ENCODE measurements at places on chromosomes 12 and 14.

- no peak for DNase-seq
Measured at GRCh38 chr14:63875311-63875710, 22.5 kb downstream of the SYNE2 start.

GRCh38 chr12:122984612-122985337, 4.3 kb downstream of the ARL6IP4 start:
- DNase-seq = no peak

- DNase-seq = no peak
Measured at GRCh38 chr12:1107669-1108068, 116.6 kb downstream of the ERC1 start.

GRCh38 chr14:103699901-103700752, 15.1 kb downstream of the XRCC3 start:
- DNase-seq = no peak

DNA sequence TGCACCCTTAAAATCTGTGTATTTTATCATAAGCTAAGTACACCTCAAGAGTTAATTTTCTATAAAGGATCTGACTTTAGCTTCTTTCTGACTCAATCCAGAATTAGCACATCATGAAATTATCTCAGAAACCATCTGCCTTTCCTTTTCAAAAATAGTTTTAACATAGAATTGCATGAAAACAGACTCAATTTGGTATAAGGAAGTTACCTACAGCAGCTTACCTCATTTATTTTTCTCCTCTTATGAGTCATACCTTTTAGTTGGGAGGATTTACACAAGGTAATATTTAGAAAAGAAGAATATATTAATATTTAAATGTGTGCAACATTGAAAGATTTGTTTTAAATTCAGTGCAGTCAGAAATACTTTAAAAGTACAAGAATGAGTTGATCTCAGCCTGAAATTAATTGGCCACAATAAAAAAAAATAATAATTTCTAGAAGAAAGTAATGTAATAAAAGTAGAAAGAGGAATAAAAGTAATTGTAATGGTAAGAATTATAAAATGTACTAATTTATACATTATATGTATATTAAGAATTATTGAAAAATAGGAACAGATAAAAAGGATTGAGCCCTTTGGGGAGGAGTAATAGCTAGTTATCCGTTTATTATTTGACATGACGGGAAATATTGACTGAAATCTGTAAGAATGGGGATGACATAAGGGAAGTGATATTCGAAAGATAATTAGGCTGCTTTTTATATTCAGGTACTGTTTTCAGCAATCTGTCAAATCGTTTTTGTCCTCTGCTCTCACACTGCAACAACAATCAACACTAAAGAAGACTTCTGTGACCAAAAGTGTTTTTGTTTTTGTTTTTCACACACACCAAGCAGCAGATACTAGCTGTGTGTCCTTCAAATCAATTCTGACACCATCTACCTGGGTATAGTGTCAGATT, 20.5 kb downstream of the ADAM21 start:
- no peak for DNase-seq

DNA sequence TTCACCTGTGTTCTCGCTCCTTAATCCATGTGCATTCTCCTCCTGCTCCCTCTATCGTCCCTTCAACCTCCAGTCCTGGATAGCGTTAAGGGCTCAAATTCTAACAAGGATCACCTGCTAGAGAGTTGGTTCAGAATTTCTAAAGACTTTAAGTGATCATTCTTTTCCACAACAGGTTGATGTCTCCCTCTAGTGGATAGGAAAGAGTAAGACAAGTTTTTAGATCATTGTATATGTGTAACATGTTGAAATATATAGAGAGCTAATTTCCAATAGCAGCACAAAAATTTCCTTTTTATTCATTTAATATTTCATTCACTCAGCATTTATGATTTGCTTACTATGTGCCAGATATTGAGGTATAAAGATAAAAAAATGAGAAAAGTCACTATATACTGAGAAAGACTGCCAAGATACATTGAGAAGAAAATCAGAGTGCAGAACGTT, 9.3 kb upstream of the ESR2 start:
- peak; percentile 36 for DNase-seq

DNA sequence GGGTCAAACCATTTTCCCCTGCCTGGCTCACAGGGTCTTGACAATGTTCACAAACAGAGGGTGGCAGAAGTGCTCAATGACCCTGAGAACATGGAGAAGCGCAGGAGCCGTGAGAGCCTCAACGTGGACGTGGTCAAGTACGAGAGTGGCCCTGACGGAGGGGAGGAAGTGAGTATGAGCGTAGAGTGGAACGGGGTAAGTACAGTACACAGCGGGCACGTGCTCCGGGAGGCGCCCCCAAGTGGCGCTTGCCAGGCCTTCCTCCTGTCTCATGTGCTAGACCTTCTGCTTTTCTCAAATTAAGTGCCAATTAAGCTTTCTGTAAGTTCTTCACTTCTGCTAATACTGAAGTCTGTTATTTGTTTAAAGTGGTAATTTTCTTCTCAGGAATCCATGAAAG, 35.9 kb downstream of the XRCC3 start:
- DNase-seq = peak; percentile 70

GRCh38 chr14:98955036-98955740, 316.8 kb downstream of the BCL11B start:
- no peak for DNase-seq

DNA sequence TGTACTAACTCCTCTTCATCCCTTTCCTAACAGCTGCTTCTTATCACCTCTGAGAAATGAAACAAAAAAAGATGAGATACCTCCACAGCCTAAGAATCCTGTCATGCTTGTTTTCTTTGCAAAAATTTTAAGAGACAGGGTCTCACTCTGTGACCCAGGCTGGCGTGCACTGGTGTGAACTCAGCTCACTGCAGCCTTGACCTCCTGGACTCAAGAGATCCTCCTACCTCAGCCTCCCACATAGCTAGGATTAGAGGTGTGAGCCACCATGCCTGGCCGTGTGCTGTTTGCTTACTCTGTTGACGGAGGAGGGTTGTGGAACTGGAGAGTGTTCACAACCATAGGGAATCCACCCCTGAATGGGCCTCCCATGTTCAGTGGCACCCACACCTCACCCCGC, 16.2 kb downstream of the CSRNP2 start:
- DNase-seq = no peak

- peak; percentile 20 for DNase-seq
Measured at GRCh38 chr12:28872654-28873268, 276.3 kb upstream of the FAR2 start.

DNA sequence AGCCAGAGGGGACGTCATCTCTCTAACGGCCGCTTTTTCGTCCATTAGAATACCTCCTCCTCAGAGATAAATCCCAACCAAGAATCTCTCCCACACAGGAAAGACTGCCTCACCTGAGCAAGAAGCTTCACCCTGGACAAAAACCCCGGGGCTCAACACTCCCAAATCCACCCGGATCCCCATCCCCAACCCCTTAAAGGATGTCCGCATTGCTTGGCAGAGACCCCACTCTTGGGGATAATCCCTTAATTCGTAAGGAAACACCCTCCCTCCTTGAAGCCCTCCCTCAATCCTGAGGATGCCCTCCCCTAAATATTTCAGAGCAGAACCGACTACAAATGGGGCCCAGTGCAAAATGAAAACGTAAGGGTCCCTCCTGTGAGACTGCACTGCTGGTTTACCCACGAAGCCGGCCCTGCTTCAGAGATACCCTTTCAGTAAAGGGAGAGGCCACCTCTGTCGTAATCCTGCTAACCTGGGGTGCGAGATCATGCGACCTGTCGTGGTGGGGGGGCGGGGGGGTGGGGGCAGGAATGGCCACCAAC, 655 bp upstream of the DYNLL1 start:
- no peak for DNase-seq

DNA sequence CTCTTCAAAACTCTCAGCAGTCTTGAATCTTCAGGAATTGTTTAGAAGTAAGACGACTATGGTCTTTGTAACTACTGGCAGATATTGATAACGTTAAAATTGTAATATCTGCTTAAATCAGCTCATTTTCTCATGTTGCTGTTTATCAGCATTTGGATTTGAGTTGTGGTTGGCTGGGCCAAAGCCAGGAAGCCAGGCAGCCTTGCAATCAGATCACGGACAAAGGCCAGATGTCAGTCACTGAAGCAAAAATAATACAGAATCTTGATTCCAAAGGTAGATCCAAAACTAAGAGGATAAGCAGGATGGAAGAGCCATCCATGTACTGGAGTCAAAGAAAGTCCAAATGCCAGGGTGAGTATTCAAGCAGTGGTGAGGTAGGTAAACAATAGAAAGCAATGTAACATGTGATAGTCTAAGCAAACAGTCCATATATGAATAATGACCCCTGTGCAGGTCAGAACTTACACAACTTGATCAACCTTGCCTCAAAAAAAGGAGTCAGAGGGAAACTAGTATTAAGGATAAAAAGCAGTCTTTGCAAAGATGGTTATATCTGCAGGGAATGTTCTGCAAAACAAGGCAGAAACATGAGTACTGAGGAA, 95.8 kb upstream of the RAP1B start:
- DNase-seq = no peak

DNA sequence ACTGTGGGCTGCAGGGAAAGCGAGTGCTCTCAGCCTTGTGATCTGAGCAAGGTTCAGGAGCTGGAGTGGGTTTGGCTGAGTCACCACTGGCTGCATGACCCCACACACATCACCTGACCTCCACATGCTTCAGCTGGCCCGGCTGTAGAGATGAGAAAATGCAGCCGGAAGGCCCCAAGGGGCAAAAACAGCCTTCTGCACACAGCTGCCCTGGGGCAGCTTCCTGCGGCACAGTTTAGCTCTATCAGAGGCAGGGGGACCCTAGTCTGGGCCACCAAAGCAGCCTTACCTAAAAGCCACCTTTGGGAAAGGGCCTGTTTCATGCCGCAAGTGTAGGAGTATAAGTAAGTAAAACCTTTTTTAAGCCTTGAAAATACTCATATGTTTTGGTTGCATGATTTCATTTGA, 123.3 kb downstream of the SSPN start:
- DNase-seq = peak; percentile 16

DNA sequence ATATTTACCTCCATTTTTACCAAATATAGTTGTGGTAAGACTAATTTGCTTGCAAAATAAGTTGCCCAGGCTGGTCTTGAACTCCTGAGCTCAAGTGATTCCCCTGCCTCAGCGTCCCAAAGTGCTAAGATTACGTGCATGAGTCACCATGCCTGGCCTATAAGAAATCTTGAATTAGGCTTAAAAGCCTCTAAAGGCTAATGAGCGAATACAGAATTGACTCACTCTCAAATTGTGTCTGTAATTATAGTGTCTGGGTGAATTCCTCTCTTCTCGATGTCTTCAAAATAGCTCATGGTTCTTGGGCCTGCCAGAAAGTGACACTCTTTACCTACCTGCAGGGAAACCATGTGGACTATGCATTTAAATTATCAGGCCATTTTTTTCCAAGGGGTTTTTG, 403.5 kb downstream of the SLC16A7 start:
- DNase-seq = no peak

- no peak for DNase-seq
Measured at GRCh38 chr14:26596543-26597061, 1.2 kb downstream of the NOVA1 start.

DNA sequence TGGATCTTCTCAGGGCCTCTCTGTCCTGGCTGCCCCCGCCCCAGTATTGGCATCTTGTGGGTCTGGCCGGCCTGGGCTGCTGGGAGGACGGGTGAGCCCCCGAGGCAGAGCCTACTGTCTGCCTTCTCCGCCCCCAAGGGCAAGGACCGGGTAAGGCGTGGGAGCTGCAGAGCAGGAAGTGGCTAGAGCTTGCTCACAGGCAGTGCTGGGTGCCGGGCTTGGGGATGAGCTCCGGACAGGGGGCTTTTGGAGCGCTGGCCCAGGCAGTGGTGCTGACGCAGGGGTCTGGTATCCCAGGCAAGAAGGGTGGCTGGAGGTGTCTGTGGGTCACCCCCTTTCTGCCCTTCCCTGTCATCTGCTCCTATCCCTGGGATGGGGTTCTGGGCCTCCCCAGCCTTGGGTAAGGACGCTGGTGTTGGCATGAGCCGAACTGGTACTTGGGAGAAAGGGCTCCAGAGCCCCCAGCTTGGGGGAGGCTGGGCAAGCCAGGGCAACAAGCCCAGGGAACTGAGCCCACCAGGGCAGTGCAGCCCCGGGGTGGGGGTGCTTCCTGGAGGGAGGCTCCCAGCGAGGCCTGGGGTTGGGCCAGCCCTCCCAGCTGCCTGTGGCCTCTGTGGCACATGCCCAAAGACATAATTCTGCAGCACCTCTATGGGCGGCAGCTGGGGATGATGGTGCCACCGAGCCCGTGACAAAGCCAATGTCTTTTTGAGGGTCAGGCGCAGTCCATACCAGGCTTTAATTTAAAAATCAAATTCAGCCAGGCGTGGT, 126.3 kb downstream of the KIF26A start:
- DNase-seq = no peak

DNA sequence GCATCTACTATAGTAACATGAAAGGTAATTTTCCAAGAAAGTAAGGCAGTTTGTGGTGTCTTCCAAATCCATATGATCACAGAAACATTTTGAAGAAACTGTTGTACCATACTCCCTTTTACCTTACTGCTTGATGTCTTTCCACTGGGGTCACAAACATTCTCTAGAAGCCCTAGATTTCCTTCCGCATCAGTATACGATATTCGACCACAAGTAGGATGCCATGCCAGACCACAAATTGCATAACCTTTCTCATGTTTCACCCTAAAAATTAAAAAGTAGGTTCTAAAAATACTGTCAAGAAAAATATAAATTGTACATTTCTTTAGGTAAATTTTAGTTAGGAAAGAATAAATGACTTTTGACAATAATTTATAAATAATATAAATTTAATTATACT, 26.5 kb downstream of the WDHD1 start:
- no peak for DNase-seq

- DNase-seq = no peak
Measured at GRCh38 chr12:117363056-117363662, 1.7 kb upstream of the NOS1 start.

DNA sequence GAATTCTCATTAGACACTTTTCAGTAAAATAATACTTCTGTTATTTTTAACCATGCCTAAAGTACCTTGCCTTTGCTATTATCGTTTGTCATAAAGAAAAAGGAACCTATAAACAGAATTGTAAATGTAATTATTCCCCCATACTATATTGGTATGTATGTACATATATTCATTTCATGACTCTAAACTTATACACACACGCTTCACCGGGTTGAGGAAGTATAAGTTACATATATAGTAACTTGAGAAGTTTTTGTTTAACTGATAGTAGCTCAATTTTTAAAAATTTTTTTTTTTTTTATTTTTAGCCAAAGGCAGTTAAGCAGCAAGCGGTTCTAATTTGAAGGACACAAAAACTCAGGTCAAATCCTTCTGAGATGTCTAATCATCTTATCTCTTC, 107.6 kb downstream of the PLEKHG7 start:
- DNase-seq = no peak

- no peak for DNase-seq
Measured at GRCh38 chr12:23827353-23827752, 122.1 kb downstream of the SOX5 start.

Data from GM19239 (cell line).